MCF 10A (cell line): ENCODE measurements at places on chromosomes 6 and 20.
A peak's percentile ranks its signal among the peaks of the same experiment; 100 is the strongest.

- DNase-seq, result no peak
Measured at GRCh38 chr6:3422435-3423070, 34.3 kb downstream of the SLC22A23 start.

- no peak for DNase-seq
Measured at GRCh38 chr6:90226257-90226656, 70.4 kb downstream of the BACH2 start.

DNA sequence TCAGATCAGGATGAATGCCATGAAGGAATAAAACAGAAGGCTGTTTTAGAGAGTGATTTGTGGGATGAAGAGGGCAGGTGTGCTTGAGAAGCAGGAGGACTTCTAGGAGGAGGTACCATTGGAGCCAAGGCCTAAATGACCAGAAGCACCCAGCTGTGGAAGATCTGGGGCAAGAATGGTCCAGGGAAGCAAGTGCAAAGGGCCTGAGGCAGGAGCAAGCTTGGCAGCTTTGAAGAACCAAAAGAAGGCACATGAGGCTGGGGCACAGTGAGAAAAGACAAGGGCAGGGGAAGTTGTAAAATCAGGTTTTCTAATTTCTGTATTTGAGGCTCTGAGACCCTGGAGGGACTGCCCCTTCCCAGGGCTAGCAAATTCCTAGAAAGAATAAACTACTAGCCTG lies 9.8 kb downstream of the SLC13A3 start:
- DNase-seq, result no peak

DNA sequence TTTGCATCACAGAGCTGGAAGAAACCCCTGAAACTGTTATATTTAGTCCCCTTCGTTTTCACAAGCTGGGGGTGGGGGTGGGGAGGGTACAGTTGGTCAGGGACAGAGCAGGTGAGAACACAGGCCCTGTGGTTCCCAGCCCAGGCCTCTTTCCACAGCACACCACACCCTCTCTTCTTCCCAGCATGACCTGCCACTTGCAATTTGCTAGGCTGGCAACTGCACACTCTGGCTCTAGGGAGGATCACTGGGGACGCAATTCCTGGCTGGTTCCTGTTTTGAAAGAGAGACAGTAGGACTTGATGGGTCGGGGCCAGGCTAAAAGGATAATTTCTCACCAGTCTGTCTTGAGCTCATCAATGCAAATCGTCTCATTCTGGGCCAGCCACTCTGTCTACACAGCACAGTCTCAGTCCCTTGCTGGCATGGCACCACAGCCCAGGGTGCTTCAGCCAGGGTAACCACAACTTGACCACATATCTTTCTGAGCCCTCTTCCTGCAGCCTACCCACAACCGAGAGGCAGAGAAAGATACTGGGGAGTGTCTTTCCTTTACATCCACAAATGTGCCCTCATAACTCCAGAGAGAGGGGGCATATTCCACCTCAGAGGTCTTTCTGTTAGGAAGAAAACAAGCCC lies 41.7 kb upstream of the EMILIN3 start:
- DNase-seq, result no peak

DNA sequence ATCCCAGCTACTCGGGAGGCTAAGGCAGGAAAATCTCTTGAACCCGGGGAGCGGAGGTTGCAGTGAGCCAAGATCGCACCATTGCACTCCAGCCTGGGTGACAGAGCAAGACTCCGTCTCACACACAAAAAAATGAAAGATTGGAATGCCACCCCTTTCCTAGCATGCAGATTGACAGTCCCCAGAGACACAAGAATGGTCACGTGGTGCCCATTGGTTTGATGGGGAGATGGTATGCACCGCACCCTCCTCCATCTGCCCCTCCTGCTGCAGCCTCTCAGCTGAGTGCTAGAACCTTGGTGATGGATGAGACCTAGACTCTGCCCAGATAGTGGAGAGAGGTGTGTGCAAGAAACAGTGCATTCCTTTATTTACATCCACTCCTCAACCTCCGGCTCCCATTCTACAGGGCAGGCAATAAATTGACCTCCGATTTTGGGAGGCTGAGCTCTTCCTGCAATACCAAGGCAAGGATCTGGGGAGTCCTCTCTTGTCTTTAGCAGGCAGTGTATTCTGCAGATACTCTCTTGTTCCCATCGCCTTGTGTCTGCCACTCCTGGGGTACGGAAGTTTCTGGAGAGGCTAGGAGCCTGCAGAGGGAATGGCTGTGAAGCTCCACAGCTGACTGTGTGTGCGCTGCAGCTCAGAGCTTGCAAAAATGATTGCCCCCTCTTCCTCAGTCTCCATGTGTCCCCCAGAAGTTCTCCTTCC lies 1.1 kb upstream of the RNF24 start:
- DNase-seq, result no peak

- DNase-seq, result peak; percentile 61
Measured at GRCh38 chr6:138287144-138287955, 69.1 kb upstream of the PBOV1 start.

DNA sequence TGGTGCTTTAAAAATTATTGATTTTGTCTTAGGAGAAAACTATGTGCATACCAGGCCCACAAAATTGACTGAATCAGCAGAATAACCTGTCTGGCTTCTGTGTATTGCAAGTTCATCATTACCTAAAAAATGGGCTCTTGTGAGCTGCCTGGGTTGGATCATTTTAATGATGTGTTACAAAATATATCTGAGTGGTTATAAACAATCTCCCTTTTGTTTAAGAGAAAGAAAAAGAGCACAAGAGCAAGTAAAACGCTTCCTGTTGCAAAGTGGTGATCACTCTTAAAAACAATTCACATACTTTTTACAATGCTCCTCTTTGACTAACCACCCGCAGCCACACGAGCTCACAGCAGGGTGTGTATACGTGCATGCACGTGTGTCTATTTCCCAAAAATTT lies 335.1 kb downstream of the HDGFL1 start:
- DNase-seq, result no peak

GRCh38 chr6:34709386-34709785 lies 12.8 kb upstream of the ILRUN start:
- DNase-seq, result peak; percentile 51

GRCh38 chr20:2742934-2743559 lies 50.5 kb downstream of the EBF4 start:
- DNase-seq, result peak; percentile 64

- DNase-seq, result no peak
Measured at GRCh38 chr6:37272834-37273566, 15.1 kb upstream of the TMEM217 start.

DNA sequence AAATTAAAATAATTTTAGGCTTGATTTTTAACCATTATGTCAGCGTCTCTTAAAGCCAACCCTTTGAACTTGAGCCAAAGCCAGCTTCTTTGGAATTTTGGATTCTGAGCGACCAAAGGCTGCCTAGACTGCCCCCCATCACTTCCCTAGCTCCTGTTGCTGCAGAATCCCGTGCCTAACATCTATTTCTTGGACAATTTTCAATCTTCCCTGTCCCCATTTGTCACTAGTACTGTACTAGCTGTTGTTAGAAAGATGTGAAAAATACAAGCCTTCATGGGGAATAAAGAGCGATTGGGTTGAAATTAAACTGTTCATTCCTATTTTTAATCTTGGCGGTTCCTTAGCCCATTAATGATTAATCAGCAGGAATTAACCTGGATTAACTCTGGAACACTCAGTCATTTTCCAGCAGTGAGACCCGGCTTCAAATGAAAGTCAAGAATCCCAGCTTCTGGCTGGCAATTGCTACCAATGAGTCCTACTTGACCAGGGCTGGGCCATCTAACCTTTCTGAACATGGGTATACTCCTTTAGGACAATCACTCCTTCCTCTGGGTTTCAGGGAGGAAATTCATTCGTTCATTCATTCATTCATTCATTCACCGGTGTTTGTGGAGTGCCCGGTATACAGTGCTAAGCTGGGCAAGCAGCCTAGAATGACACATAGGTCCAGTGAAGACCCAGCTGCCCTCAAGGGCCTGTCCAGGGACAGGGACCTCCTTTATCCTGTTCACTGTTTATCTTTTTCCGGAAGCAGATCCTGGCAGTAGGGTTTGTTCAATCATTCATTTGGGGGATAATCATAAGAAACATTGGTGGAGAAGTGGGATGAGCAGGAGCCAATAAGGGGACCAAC lies 1.4 kb upstream of the RRBP1 start:
- DNase-seq, result no peak

DNA sequence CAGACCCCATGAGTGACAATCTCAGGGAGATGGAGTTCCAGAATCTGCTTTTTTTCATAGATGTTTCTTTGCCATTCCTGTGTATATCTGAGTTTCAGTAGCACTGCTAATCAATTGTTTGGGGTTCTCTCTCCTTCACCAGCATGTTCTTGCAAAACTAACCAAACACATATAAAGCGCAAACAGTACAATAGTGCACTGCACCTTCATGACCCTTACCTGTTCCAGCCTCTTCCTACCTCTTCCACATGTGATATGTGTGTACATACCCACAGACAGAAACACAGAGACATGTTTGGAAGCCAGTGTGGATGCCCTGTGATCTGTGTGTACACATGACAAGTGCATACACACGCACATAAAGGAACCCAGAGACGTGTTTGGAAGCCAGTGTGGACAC lies 1.8 kb upstream of the CEP43 start:
- DNase-seq, result no peak

- DNase-seq, result no peak
Measured at GRCh38 chr6:109453594-109454495, 1.7 kb downstream of the MICAL1 start.

DNA sequence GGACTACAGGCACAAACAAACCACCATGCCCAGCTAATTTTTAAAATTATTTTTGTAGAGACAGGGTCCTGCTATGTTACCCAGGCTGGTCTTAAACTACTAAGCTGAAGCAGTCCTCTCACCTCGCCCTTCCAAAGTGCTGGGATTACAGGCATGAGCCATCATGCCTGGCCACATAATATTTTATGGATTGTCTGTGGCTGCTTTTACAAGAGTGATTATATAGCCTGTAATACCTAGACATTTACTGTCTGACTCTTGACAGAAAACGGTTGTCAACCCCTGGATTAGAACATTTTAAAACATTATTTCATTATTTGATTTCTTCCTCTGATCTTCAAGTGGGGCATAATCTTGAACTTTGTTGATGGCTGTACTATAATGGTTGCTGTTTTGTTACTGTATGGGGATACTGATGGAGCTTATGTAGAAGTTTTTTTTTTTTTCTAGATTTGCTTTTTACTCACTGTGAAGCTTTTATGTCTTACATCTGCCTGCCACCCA lies 14.3 kb downstream of the PARD6B start:
- DNase-seq, result no peak

DNA sequence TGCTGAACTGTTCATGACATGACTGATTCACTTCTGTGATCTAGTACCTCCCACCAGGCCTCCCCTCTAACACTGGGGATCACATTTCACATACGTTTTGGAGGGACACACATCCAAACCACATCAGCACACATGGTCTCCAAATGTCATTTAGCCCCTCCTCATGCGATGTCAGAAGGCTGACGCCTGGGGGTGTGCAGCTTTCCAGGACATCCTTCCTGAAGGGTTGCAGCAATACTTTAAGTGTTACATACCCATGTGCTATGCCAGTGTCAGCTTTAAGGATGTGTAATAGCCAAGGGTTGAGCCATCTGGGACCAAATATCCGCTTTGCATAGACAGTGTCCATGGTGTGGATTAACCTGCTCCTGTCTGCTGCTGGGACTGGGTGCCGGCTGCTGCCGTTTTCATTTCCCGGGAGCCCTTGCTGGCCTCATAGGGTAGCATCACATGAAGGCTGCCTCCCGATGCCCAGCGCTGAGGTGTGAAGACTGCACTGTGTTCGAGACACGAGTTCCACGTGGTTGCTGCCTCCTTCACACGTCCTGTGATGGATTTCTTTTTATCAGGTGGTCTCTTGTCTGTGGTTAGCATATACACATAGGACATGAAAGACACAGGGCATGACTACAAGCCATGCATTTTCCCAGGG lies 219.0 kb downstream of the THBS2 start:
- DNase-seq, result peak; percentile 48

- no peak for DNase-seq
Measured at GRCh38 chr20:44008806-44009678, 94.4 kb downstream of the TOX2 start.
